ENCODE measurements at places on chromosomes 12 and 14.

- no peak for DNase-seq
These were observed 24.8 kb upstream of the EML1 start for GRCh38 chr14:99768381-99768780.

GRCh38 chr12:6049992-6050391, 74.5 kb downstream of the VWF start:
- no peak for DNase-seq

- no peak for DNase-seq
These were observed 28.7 kb upstream of the ITPR2 start for GRCh38 chr12:26861690-26862089.

DNA sequence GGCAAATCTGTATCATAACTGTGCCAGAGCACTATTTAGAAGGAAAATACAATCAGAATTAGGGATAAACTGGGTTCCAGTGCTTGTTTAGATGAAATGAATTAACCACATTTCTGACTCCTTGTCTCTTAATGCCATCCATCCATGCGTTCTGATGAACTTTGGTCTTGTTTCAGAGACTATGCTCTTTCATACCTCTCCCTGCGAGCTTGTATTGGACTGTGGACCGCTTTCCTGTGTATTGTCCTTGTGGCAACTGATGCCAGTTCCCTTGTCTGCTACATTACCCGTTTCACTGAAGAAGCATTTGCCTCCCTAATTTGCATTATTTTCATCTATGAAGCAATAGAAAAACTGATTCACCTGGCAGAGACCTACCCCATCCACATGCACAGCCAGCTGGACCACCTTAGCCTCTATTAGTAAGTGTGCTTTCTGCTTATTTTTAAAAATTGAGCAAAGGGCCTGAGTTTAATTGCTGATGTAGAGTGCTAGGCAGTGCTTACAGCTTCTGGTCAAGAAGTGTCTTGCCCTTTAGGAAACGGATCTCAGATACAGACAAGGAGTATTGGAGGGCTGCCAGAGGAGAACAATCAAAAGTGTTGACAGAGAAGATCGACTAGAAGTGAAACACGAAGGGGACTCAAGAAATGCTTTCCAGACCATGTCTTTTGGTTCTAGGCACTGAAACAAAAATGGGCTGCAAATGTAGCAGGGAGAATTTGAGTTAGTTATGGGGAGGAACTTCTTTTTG, 46.7 kb downstream of the SLC4A8 start:
- no peak for DNase-seq

- DNase-seq, result no peak
These were observed 30.1 kb downstream of the CDKL1 start for GRCh38 chr14:50366589-50366988.

DNA sequence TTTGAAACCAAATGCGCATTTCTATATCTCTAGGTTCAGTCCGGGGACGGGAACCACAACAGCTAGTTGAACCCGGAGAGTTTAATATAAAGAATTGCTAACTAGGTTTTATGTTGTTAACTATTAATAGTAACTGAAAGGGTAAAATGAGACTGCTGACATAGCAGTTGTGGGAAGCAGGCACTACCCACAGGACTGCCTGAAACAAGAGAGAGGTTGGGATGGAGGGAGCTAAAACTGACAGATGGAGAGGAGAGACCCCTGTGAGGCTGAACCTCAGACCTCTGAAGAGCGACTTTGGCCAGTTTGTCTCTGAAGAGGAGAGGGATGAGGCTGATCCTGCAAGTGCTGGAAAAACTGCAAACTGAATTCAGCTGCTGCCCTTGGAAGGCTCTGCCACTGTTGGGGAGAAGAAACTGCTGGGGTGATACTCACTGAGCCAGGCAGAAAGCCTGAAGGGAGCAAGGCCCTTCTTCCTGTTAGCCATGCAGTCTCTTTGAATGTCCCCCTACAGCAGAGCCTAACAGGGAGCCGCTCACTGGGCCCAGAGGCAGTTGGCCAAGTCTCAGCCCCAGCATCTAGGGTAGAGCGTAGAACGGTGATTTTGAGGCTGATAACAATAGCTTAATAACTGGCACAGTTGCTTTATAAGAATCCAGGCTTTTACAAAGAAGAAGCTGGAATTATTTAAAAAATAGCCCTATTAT, 172.2 kb downstream of the NPAS3 start:
- no peak for DNase-seq

DNA sequence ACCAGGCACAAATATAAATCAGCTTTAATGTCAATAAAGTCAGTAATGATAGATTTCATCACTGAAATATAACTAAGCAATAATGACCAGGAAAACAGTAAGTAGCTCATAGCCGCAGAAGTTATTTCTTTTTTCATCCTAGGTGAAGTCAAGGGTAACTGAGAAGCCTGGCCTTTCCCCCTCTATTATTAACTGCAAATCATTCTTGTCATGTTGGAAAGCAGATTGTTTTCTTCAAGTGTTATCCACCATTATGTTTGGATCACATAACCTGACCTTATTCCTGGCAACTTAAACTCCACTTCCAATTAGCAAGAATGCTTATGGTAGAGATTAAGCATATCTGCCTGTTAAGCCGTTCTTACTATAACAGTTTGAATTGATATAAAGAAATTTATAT, 603.4 kb upstream of the FOXG1 start:
- no peak for DNase-seq

GRCh38 chr12:121165316-121165715, 32.6 kb downstream of the P2RX7 start:
- DNase-seq, result no peak

GRCh38 chr12:17215759-17216570, 610.0 kb upstream of the LMO3 start:
- DNase-seq, result peak; percentile 32

DNA sequence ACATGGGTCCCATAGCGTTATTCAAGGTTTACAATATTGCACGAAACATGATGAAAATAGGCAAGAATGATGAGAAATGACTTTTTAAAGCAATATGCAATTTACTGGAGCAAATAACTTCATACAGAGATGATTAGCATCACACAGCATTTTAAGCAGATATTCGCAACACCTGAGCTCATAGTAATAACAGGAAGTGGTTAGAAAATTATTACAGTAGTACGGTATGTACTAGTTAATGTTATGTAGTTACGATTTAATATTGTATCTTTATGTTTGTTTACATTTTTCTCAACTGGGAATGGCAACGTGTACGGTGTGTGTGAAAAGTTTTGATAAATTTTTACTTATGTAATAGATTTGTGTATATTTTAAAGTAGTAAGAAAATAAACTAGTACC, 102.6 kb downstream of the OSBPL8 start:
- DNase-seq, result no peak

- DNase-seq, result no peak
These were observed 125.5 kb downstream of the ZFP36L1 start for GRCh38 chr14:68667313-68667791.

DNA sequence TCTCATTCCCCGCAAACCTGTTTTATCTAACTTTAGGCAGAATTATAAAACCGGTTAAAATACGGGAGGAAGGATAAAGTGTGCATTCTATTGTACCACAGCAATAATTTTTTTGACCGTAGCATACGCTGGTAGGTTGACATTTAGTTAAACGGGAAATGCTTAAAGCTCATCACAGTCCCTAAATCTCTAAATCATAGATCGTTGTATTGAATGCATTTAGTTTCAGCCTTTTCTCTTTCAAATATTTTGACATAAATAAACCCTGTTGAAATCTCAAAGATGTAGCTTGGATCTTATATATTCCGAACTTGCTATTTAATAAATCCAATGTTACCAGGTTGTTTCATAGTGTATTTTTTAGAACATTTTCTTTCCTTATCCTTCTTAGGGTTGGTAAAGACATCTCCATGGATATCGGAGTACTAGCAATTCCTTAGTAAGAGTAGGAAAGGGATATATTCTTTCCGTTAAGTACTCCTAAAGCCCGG, 798 bp downstream of the CLEC2B start:
- peak; percentile 69 for DNase-seq

GRCh38 chr12:117037289-117038022, 61.8 kb downstream of the TESC start:
- DNase-seq, result no peak

DNA sequence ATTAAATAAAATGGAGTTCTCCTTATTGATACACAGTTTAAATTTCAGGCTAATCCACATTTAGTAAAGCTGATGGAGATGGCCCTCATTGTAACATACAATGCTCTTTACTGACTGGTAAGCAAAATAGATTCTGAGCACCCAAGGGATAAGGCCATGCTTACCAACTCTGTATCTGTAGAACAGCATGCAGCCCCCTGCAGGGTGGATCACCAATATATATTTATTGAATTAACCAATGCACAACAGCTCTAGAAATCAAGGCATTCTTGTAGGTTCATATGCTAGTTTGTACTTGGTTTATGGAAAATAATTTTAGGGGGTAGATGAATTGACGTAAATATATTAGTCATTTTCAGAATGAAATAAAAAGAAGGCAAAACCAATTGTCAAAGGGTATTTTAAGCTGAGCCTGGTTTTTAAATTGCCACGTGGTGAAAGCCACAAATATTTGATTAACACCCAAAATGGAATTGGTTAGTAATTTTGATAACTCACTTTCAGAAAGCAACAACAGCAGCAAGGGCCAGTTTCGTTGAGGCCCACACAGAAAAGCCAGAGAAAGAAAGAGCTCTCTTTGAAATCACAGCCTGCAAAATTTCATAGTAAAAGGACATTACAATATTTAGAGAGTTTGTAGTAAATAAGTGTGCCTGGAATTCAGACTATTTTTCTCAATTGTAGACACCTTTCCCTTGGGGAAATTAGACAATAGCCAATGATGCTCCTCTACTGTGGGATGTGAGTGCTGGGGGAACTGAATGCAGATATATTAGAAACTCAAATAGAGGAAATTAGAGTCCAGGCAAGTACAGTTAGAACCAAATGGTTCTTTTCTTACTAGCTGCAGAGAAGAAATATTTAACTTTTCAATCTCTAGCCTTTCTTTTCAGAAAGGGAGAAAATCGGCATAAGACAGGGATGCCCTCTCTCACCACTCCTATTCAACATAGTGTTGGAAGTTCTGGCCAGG, 216.2 kb upstream of the ABCD2 start:
- no peak for DNase-seq

DNA sequence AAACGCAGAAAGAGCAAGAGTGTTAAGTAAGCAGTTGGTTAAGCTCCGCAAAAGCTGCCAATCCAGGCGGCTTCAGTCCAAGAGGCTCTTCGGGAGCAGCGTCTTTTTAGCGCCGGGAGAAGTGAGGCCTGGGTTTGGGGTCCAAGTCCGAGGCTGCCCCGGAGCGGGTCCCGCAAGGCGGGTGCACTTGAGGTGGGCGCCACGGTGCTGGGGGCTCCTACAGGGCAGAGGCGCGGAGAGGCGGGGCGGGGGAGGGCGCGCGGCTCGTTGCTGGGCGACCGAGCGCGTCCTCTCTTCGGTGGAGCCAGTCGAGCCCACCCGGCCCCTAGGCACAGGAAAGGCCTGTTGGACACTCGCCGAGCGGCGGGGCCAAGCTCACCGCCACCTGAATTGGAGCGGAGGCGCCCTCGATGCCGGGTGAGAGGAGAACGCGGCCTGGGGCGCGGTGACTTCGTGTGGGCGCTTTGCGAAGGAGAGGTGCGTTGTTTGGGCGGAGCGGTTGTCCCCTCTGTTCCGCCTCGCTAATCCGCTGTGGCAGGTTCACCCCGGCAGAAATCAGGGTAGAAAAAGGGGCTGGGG, 15.6 kb downstream of the TTC6 start:
- no peak for DNase-seq

DNA sequence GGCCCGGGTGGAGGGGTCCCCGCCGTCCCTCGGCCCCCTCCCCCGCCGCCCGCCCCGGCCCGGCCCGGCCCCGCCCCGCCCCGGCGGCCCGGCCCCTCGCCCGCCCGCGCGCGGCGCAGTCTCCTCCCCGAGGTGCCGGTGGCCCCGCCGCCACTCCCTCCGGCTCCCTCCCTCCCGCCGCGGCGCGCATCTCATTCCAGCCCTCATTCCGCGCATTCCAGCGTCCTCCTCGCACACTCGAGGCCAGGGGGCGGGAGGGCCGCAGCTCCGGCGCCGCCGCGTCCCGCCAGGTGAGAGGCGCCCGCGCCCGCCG, at the start of gene TEAD4:
TEAD4 (plus strand) TSS at position 206 of the 313 bp plus-strand sequence.
- no peak for DNase-seq

GRCh38 chr12:49794811-49795653, 33.2 kb downstream of the NCKAP5L start:
- DNase-seq, result no peak

GRCh38 chr12:104792570-104792969, 165.5 kb downstream of the SLC41A2 start:
- no peak for DNase-seq

DNA sequence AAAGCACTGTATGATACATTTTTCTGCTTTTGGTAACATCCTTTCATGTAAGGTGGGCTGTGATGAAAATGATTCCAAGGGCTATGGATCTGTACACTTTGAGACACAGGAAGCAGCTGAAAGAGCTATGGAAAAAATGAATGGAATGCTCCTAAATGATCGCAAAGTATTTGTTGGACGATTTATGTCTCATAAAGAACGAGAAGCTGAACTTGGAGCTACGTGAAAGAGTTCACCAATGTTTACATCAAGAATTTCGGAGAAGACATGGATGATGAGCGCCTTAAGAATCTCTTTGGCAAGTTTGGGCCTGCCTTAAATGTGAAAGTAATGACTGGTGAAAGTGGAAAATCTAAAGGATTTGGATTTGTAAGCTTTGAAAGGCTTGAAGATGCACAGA, 22.1 kb upstream of the SRGAP1 start:
- DNase-seq, result no peak

DNA sequence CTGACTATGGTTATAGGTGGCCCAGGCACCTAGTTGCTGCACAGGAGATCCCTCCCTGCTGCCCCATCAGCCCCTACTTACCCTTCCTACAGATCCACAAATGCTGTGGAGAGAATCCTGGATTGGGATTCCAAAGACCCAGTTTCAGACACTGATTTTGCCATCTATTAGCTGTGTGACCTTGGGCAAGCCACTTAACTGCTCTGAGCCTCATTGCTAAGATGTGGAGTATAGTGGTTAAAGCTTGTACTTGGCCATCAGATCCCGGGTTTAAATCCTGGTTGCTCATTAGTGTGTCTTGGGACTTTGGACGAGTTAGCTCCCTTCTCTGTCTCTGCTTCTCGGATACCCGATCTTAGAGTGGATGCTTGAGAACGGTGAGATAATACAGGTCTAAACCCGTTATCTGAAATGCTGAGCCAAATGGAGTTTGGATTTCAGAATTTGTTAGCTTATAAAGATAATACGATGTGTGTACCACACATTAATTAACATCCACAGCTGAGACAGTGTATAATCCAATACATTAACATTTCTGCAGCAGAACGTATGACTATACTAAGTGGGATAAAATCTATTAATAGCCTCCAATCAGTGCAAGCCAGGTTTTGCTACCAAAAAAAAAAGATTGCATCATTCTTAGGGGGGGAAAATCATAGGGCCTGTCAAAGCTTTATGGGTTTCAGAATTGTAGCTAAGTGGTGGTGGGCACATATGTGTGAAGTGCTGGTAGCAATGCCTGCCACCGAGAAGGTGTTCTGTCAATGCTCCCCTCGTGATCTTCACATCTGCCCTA, 16.0 kb downstream of the PROX2 start:
- DNase-seq, result no peak

GRCh38 chr14:94868772-94869072, 98.8 kb upstream of the GSC start:
- DNase-seq, result no peak

Data from NAMALWA (cell line).